ENCODE measurements at places on chromosomes 13 and 19.

- no peak for DNase-seq
Measured at GRCh38 chr13:112616586-112617362, 28.8 kb upstream of the TUBGCP3 start.

DNA sequence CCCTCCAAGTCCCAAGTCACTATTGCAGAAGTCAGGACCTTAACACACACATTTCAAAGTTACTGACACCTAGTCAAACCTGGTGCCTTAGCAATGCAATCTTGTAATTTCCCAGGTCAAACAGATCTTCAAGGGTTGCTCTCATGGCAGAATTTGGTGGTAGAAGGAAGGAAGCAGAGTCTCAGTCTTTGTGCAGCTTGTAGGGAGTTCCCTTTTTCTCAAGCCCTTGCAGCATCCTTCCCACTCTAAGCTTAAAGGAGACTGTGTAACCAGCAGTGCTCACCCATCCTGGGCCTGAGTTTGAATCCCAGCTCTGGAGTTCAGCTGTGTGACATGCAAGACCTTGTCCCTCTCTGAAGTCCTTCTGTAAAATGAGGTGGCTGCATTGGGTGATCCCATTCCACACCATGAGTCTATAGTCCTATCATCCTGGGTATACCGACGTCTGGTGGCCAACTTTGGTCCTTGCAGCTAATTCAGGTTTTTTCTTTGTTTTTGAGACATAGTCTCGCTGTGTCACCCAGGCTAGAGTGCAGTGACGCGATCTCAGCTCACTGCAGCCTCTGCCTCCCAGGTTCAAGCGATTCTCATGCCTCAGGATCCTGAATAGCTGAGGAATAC is 9.8 kb downstream of the SIGLEC10 start:
- DNase-seq, result no peak

DNA sequence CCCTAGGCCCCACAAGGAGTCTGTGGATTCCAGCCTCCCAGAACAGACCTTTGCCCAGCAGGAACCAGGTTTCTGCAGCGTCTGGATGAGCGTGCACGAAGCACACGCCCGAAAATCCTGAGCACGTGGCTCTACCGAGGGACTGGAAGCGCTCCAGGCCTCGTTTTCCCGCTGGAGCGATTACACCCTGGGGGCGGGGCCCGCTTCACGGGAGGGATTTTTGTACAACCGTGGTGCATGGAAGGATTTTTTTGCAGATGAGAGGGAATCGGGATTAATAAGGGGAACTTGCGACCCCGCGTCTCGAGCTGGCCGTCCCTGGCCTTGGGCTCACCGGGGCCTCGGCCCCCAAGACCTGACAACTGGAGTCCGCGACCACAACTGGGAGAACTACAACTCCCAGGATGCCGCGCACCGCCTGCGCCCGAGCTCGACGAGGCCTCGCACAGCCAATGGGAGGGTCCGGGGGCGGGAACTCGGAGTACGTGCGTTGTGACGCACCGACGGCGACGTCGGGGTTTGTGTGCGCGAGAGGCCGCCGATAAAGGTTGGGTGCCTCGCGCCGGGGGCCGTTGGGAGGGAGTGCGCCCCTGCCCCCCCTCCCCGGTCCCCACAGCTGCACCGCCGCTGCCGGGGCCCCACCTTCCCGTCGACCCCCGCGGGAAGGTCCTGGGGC is at the start of gene ZNF628:
Gene ZNF628 (plus strand): TSS at position 518 of the 676 bp plus-strand sequence. CDS start 3,294 bp downstream, outside the sequence.
- peak; percentile 85 for DNase-seq

- DNase-seq, result no peak
Measured at GRCh38 chr19:4376028-4376670, 24.2 kb downstream of the SH3GL1 start.

DNA sequence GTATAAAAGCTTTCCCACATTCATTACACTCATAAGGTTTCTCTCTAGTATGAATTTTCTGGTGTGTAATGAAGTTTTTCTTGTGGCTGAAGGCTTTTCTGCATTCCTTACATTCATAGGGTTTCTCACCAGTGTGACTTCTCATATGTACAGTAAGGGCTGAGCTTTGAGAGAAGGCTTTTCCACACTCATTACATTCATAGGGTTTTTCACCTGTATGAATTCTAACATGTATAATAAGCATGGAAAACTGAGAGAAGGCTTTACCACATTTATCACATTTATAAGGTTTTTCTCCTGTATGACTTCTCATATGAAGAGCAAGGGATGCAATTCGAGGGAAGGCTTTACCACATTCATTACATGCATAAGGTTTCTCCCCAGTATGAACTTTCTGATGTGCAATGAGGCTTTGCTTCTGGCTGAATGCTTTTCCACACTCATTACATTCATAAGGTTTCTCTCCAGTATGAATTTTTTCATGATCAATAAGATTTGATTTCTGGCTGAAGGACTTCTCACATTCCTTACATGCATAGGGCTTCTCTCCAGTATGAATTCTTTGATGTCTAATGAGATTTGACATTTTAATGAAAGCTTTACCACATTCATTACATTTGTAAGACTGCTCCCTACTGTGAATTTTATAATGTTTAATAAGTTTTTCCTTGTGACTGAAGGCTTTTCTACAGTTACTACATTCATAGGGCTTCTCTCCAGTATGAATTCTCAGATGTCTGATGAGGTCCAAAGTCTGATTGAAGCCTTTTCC is 42.6 kb downstream of the ZNF527 start:
- DNase-seq, result no peak

GRCh38 chr13:41590122-41590521 is 132.8 kb downstream of the RGCC start:
- no peak for DNase-seq
